Trophoblast cell (in vitro differentiated cells and primary cell): ENCODE measurements at places on chromosomes 7 and 10.

DNA sequence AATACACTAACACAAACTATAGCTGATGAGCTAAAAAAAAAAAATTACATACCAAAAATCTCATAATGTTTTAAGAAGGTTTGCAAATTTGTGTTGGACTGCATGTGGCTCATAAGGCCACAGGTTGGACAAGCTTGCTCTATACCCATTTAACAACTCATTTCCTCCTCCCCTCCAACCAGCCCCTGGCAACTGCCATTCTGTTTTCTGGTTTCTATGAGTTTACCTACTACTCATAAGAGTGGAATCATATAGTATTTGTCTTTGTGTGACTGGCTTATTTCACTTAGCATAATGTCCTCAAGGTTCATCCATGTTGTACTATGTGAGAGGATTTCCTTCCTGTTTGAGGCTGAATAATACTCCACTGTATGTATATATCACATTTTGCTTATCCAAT lies 100.4 kb upstream of the ARHGAP21 start:
- peak; percentile 33 for DNase-seq

- DNase-seq, result no peak
Measured at GRCh38 chr7:148624735-148625134, 34.2 kb downstream of the C7orf33 start.

GRCh38 chr7:3464900-3465622 lies 164.0 kb downstream of the SDK1 start:
- no peak for DNase-seq

GRCh38 chr7:100063376-100063775 lies 13.8 kb downstream of the ZSCAN21 start:
- peak; percentile 77 for DNase-seq

GRCh38 chr10:44060221-44060620 lies 324.7 kb downstream of the CXCL12 start:
- DNase-seq, result no peak

DNA sequence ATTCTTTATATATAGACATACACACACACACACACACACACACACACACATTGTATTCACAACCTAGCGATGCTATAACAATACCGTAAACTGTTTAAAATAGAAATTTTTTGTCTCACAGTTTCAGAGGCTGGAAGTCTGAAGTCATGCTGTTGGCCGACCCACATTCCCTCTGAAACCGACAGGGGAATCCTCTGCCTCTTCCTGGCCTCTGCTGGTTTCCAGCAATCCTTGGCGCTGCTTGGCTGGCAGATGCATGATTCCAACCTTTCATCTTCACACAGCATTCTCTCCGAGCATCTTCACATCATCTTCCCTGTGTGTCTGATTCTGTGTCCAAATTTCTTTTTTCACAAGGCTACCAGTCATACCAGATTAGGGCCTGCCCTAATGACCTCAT lies 94.8 kb downstream of the CCDC71L start:
- DNase-seq, result no peak

DNA sequence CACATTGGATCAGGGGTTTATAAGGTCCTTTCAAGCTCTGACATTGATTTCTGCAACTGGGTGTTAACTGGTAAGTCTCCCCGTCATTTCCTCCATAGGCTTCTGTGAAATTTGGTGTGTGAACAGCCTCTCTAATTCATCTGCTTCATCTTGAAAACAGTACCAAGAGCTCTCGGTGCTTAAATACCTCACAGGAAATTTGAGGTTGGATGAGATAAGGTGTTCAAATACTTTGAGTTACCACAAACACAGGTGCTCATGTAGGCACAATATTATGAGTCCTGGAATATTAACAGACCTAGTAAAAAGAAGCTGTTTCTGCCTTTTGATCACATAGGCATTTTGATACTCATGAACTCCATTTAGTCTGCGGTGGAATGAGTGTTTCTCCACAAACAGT lies 85.2 kb downstream of the RTKN2 start:
- no peak for DNase-seq

- DNase-seq, result no peak
Measured at GRCh38 chr7:103576641-103577040, 130.6 kb upstream of the SLC26A5 start.

GRCh38 chr7:95951531-95951930 lies 179.2 kb downstream of the DYNC1I1 start:
- DNase-seq, result no peak

- DNase-seq, result no peak
Measured at GRCh38 chr10:96345222-96345621, 13.6 kb downstream of the OPALIN start.

- peak; percentile 58 for DNase-seq
Measured at GRCh38 chr10:91598211-91598977, 34.5 kb downstream of the PPP1R3C start.

DNA sequence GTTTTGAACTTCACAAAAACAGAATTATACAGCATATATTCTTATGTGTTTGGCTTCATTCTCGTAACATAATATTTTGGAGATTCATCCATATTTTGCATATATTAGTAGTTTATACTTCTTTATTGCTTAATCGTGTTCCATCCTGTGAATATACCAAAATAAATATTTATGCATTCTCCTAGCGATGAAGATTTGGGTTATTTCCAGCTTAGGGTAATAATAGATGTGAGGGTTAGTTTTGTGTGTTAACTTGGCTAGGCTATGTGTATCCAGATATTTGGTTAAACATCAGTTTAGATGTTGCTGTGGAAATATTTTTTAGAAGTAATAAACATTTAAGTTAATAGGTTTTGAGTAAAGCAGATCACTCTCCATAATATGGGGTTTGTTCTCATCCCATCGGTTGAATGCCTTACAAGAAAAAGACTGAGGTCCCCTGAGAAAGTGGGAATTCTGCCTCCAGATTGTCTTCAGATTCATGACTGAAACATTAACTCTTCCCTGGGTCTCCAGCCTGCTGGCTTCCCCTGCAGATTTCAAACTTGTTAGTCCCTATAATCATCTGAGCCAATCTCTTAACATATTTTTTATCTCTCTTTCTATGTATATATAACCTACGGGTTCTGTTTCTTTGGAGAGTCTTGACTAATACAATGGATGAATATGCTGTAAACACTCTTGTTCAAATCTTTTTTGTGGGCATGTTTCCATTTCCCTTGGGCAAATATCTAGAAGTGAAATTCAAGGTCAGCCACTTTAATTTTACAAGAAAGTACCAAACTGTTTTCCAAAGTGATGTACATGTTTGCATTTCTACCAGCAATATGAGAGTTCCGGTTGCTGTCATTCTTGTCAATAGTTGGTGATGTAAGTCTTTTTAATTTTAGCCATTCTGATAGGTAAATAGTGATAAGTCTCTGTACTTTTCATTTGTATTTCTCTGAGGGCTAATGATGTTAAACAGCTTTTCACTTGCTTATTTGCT lies 48.7 kb downstream of the PDK4 start:
- DNase-seq, result no peak

DNA sequence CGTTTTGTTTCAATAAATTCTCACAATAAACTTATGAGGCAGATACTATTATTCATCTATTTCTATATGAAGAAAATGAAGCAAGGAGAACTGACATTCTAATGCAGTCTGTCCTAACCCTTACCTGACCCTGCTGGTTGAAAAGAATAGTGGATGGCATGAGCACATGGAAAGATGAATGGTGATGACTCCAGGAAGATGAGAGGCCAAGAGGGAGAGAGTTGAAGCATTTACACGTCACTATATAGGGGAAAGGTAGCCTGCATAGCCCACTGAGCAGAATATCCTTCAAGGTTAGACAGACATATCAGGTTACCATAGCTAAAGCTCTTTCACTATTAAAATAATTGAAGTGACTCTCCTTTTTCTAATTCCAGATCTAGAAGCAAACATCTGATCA lies 163.9 kb upstream of the CDK1 start:
- no peak for DNase-seq

DNA sequence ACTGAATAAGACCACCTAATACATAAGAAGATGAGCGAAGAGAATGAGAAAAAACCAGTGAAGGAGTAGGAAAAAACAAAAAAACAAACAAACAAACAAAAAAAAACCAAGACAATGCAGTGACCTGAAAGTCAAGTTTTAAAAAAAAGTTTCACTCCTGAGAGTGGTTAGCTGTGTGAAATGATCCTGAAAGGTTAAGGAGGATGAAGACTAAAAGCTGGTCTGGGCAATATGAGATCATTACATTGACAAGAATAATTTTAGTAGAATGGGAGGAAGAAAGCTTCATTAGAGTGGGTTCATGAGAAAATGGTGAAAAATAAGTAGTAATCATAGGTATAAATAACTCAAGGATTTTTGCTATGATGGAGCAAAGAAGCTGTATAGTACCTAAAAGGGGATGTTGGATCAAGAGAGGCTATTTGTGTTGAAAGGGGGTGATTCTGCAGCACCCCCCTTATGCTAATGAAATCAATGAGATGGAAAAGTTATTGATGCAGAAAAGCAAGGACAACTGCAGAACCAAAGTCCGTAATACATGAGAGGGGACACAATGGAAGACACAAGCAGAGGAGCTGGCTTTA lies 80.2 kb downstream of the KMT2C start:
- no peak for DNase-seq

- DNase-seq, result no peak
Measured at GRCh38 chr7:116165717-116166116, 44.6 kb upstream of the TES start.

DNA sequence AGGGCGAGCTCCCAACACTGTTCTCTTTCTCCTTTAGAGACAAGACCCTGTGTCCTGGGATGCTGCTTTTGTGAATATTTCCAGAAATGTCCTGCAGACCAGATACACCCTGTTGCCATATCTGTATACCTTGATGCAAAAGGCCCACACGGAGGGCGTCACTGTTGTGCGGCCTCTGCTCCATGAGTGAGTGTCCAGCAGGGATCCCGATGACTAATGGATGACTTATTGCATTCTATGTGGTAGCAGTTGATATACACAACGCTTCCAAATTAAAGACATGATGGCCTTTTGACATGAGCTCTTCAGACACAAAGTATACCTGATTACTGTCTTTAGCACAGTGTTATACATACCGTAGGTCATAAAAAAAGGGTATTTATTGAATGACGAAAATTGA lies 45.0 kb upstream of the MGAM2 start:
- no peak for DNase-seq

- DNase-seq, result no peak
Measured at GRCh38 chr7:83791737-83792136, 142.8 kb upstream of the SEMA3E start.

DNA sequence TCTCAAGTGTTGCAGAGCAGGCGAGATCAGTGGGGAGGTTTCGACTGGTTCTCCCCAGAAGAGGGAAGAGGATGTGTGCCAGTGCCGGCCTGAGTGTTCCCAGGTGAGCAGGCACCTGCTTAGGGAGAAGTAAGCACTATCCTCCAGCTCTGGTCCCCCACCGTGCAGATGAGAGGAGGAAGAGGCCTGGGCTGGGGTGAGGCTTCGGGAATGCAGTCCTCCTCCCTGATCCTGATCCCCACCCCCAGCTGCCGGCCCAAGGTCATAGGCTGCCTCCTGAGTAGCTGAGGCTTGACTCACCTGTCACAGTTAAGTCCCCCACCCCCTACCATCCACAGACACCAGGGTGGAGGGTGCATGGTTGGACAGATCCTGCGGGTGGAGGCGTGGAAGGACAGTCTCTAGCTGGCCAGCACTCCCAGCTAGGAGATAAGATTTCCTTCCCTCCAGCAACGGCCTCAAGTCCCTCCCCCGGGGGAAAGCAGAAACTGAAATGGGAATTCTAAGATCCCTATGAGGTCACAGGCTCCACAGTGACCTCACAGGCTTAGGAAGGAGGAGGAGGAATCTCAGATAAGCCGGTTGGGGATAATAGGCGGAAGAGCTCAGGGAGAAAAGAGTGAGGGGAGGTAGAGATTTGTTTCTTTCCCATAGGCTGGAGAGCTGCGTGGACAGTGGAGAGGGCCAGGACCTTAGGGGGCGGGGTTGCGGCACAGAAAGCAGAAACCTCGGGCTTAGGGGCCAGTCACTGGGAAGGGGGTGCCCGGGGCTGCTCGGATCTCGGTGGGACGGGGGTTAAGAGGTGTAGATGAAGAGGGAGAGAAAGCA lies 1.0 kb downstream of the LRCH4 start:
- peak; percentile 98 for DNase-seq

GRCh38 chr10:129877773-129878371 lies 86.2 kb downstream of the EBF3 start:
- DNase-seq, result peak; percentile 6

DNA sequence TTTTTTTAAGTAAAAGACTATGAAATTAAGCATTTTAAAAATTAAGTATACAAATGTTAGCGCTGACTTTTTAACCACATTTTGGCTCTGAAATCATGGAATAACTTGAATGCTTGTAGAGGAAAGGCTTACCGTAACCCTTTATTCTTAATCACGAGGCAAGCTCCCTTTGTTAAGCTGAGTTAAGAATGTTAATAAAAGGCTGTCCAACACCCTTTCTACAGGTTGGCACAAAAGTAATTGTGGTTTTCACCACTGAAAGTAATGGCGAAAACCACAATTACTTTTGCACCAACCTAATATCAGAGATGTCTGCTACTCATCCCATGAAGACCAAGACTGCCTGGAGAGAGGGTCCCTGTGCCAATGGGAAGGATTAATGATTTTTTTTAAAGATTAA lies 70.6 kb downstream of the STK17A start:
- DNase-seq, result no peak

GRCh38 chr7:115070311-115070710 lies 148.4 kb downstream of the MDFIC start:
- DNase-seq, result no peak

- DNase-seq, result no peak
Measured at GRCh38 chr7:135828604-135829003, 80.0 kb upstream of the FAM180A start.

DNA sequence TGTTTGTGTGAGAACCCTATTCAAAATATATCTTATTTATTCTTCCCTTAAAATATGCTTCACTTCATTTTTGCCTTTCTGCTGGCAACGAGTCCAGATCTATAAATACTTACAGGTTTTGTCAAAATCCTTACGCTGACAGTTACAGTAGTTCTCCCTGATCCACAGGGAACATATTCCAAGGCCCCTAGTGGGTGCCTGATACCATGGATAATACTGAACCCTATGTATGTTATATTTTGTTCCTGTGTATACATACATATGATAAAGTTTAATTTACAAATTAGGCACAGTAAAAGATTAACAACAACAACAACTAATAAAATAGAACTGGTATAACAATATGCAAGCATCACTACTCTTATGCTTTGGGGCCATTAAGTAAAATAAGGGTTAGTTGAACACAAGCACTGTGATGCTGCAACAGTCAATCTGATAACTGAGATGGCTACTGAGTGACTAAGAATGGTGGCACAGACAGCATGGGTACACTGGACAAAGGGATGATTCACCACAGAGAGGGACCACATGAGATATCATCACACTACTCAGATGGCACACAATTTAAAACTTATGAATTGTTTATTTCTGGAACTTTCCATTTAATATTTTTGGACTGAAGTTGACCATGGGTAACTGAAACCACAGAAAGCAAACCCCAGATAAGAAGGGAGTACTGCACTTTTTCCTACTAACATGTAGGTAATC lies 29.4 kb upstream of the PCGF5 start:
- DNase-seq, result peak; percentile 12

GRCh38 chr7:43764039-43764761 lies 5.7 kb downstream of the BLVRA start:
- no peak for DNase-seq

GRCh38 chr7:90944021-90944420 lies 320.2 kb upstream of the FZD1 start:
- DNase-seq, result no peak
